ENCODE measurements at places on chromosomes 12 and 14. TPM values are rescaled to one million over a fixed set of nuclear protein-coding genes. Genes with fewer than 3 reads are reported as not detected.

- DNase-seq, result no peak
Observed at GRCh38 chr12:110548678-110549077, 34.4 kb downstream of the PPTC7 start.

DNA sequence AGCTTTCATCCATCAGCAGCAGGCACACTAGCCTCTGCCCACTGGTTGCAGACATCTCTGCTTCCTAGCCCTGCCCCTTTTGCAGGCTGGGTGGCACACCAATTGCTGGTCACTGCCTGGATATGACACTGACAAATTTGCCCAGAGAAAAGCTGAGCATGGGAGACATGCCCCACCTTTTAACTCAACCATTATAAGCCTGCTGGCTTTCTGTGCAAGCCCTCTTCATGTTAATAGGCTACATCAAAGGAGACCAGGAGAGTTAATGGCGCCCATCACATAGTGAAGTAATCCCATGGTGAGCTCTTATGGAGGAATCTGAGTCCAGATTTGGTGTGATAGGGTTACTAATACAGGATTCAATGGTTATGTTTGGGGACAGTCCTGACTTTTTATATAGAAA, 139.2 kb downstream of the KICS2 start:
- no peak for DNase-seq

DNA sequence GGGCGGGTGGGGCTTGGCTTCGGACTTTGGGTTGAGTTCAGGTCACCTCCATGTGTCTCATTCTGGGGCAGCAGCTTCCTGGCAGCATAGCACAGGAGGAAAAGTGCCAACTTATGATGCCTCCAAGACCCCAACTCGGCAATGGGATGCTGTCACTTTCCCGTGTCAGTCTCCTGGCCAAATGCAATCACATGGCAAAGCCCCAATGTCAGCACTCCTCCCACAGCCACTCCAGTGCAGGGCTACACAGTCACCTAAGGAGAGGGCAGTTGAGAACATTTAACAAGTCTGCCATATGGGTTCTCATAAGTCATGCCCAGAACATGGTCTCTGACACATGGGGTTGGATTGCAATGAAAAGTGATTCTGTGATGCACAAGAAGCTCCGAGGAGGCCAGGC, 26.7 kb downstream of the ELK3 start:
- peak; percentile 86 for DNase-seq

The POU6F1 gene
- total RNA-seq, result 10.0 TPM

- DNase-seq, result no peak
Observed at GRCh38 chr12:124207617-124208016, 87.3 kb upstream of the RFLNA start.

The CPNE6 gene
- not detected for total RNA-seq

The DTX1 gene
- 1.6 TPM for total RNA-seq

- DNase-seq, result no peak
Observed at GRCh38 chr12:54051874-54052437, 1.7 kb upstream of the HOXC4 start.

- DNase-seq, result no peak
Observed at GRCh38 chr12:91094032-91094662, 17.1 kb downstream of the LUM start.

DNA sequence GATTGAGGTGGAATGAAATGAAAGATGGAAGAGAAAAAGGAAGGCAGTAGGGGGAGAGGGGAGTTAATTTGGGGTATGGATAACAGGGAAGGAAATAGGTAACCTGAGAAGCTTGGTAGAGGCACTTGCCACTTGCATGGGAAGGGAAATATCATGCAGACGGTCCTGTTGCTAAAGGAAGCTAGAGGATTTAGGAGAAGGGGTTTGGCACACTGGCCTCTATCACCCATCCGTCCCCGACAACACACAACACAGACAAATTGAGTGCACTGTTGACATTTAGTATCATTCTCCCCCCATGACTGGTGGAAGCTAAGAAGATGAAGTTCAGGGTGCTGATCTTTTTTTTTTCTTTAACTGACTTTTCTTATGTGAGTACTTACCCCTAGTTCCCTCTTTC, 2.0 kb downstream of the OR10AD1 start:
- DNase-seq, result no peak

GRCh38 chr12:31496257-31496656, 94.7 kb downstream of the DENND5B start:
- no peak for DNase-seq

GRCh38 chr14:69037790-69038454, 58.8 kb upstream of the ACTN1 start:
- no peak for DNase-seq

GRCh38 chr12:116164250-116165035, 113.0 kb downstream of the MED13L start:
- no peak for DNase-seq

GRCh38 chr14:100320157-100320856, 2.8 kb upstream of the SLC25A47 start:
- DNase-seq, result no peak

DNA sequence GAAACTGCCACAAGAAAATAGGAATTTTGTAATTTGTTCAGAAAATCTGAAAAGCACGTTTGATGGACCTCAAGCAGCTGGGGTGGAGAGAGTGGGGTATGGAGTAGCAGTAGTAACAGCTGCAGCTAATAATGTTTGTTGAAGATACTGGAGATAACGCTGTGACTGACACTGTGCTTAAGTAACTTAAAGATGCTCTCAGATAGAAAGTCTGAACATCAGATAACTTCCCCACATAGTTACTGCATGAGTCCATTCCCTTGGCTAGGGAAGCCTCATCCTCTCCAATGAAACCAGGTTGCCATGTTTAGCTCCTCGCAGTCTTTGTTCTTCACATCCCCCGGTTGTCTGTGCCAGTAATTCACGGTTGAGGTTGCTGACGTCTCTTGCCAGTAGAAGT, 24.9 kb downstream of the RMST start:
- no peak for DNase-seq

The TAS2R9 gene
- total RNA-seq, result 0.22 TPM

- DNase-seq, result no peak
Observed at GRCh38 chr14:94337274-94337673, 14.1 kb upstream of the SERPINA6 start.

DNA sequence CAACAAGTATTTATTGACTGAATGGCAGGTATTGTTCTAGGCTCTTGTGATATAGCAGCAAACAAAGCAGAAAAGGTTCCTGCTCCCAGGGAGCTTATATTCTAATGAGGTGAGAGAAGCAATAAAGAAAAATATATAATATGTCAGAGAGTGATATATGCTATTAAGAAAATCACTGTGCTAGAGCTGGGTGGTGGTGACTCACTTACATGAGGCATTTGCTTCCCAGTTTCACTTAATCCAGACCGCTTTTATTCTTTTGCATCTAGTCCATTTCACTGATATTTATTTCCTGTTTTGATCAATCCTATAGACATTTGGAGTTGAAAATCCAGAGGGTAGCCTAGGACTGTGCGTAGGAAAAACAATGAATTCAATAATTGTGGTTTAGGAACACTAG, 17.5 kb downstream of the TRHDE start:
- DNase-seq, result no peak

The OTX2 gene
- not detected for total RNA-seq

DNA sequence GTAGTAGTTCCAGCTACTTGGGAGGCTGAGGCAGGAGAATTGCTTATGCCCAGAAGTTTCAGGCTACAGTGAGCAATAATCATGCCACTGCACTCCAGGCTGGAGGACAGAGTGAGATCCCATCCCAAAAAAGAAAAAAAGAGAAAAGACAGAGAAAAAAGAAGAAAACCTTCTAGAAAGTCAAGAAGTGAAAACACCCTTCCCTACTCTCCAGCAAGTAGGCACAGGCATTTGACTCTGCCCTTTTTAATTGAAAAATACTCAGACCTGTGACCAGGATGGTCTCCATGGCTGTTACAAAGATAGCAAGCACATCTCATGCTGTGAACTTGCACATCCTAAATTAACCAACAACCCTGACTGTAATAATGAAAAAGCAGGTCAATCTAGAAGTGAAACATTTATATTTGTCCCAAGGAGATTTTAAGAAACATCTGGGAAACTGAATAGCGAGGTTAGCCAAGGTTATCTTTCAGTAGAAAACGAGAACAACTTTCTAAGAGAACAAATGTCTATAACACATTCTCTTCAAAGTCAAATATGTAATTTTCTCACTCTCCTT, 2.0 kb downstream of the TMTC1 start:
- DNase-seq, result no peak

DNA sequence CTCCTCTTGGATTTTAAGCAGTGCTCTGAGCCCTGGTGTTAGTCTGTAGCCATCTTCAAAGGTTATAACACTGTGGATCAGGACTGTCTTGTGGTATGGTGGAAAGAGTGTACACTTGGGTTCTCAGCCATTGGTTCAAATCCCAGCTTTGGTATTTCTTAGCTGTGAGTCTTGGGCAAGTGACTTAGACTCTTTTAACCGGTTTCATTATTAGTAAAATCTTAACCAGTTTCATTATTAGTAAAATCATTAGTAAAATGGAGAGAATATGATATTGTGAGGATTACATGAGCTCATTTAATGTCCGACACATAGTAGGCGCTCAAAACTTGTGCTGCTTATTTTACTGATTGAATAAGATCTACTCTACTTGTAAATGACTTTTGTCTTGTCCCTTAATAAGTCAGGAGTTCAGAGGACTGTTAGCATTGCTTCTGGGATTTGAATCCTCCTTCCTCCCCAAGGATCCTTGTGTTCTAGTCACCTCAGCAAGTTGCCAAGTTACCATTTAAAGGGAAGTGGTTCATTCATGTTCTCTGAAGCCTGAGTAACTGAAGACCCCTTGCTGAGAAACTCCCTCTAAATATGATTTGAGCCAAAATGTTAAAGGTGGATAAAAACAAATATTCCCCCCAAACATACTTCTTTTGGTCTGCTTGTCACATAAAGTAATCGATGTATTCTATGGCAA, 12.4 kb downstream of the TTLL5 start:
- DNase-seq, result no peak

GRCh38 chr12:114669401-114670290, 14.3 kb downstream of the TBX3 start:
- no peak for DNase-seq

DNA sequence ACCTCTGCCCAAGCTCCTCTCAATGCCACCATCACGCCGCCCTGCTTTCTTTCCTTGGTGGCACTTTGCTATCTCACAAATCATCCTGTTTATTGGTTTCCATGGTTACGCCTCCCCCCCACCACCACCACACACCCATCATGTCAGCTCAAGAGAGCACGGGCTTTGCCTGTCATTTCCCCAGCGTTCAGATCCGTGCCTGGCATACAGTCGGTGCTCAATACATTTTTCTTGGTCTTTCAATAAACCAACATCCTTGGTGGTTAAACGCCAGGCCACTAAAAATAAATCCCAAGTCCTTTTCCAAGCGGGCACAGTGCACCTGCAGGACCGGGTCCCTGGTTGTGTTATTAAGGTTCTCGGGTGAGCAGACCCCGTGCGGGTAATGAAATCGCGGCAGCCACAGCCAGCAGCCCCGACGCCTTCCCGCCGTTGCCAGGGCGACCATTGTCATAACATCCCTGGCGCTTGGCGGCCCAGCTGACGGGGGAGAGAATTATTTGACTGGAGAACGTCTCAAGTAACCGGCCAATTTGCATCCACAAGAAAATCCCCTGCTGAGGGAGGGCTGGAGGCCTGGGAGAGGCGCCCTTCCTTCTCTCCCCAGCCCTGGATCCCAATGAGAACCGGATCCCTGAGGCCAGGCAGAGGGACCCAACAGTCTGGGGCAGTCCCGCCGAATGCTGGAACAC, 92.9 kb downstream of the KSR2 start:
- peak; percentile 46 for DNase-seq

DNA sequence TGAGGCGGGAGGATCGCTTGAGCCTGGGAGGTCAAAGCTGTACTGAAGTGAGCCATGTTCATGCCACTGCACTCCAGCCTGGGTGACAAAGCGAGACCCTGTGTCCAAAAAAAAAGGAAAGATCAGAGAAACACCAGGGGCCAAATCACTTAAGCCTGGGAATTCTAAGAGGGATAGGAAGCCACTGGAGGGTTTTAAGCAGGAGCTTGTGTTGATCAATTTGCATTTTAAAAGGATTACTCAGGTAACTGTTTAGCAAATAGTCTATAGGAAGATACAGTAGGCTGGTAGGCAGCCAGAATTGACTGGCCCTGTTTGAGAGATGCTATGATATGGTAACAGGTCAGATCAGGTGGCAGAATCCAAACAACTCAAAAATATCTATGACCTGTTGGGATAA, 162.7 kb downstream of the SPTSSA start:
- DNase-seq, result no peak

The FKBP3 gene
- 124 TPM for total RNA-seq

GRCh38 chr12:6167327-6168280, 32.6 kb upstream of the CD9 start:
- peak; percentile 62 for DNase-seq

- DNase-seq, result no peak
Observed at GRCh38 chr14:99436247-99437180, 44.1 kb downstream of the SETD3 start.

The PZP gene
- 1.3 TPM for total RNA-seq

GRCh38 chr12:113064395-113065125, 8.0 kb downstream of the DTX1 start:
- no peak for DNase-seq

DNA sequence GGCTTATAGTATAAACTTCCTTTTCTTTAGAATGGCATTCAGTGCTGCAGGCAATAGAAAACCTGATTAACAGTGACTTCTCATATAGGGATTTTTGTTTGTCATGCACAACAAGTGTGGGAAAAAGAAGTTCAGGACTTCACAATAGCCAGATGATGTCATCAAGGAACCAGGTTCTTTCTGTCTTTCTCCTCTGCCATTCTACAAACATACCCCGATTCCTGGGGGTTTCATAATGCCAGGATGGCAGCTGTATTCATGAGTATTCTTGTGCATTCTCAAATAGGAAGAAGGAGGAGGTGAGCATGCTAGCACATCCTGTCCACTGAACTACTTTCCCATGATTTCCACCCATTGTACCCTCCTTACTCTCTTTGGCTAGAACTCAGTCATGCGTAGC, 182.7 kb upstream of the EEA1 start:
- DNase-seq, result no peak

DNA sequence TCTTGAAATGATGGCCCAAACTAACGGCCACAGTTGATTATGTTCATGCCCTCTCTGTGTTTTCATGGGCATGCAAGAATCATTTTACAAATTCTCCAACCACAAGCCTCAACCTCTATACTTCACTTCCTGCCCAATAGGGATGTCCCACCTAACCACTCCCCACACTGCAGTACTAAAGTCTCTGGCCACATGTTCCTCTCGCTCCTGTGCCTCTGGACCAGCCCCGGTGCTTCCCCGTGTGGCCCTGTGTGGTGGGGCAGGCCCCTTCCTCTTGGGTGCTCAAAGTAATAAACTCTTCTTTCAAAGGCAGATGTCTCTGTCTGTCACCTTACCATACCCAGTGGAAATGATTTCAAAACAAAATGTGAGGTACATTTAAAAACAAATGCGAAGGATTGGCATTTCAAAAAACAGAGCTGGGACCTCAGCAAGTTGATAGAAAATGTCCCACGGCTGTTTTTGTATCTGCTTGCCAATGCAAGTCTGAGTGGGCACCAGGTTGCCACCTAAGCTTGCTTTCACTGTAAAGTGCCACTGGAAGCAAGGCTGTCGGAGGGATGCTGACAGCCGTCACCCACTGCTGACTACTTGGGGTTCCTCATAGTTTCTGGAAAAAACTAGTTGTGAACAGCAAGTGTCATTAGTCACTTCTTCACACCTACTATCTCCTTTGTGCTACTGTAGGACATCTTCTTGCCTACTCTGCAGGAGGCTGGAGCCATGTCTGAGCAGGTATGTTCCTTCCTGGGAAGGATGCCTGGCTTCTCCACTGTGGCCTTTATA, 8.2 kb upstream of the SERPINA11 start:
- no peak for DNase-seq

GRCh38 chr12:30308010-30308717, 387.5 kb downstream of the IPO8 start:
- DNase-seq, result no peak

The ADCY6 gene
- 52.1 TPM for total RNA-seq

The SSTR1 gene
- total RNA-seq, result 0.43 TPM

GRCh38 chr12:123043536-123044001, 63.1 kb downstream of the ARL6IP4 start:
- DNase-seq, result peak; percentile 90
